ENCODE measurements at places on chromosomes 12 and 14.

GRCh38 chr14:103328941-103329340 is 5.1 kb upstream of the EIF5 start:
- no peak for DNase-seq

DNA sequence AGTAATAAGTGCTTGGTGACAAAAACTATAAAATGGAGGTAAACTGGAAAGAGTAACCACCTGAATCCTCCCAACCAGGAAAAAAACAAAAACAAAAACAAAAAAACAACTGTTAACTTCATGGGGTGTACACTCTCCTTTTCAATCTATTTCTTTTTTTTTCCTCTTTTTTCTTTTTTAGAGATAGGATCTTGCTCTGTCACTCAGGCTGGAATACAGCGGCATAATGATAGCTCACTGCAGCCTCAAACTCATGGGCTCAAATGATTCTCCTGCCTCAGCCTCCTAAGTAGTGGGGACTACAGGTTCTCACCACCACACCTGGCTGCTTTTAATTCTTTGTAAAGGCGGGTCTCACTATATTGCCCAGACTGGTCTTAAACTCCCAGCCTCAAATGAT is 76.8 kb downstream of the PHLDA1 start:
- no peak for DNase-seq

DNA sequence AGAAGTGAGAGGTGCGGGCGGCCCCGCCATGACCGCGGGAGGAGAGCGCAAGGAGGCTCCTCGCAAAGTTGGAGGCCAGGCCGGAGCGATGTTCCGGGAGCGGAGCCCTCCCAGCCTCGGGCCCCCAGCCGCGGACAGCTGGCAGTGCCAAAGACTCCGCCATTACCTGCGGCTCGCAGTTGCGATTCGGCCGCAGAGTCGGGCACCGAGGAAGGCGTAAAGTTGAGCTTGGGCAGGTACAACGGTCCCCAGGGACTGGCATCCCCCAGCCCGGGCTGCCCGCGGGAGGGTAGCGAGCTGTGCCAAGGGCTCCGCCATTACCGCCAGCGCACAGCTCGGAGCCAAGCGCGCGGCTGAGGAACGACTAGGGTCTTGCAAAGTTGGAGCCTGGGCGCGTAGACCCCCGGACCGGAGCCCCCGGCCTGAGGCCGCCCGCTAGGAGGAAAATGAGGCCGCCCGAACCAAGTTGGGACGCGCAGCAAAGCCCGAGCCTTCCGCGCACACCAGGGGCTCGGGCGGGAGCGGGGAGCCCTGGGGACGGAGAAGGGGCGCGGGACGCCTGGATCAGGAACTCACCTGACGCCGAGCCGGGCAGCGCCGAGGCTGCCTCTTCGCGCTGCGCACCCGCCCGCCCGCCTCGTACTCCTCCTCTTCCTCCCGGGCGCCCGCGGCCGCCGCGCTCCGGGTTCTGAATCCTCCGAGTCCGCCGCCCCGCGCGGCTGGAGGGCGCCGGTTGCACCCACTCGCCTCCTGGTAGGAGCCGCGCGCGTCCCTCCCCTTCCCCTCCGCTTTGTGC is 677 bp downstream of the NOS1 start:
- DNase-seq, result no peak

DNA sequence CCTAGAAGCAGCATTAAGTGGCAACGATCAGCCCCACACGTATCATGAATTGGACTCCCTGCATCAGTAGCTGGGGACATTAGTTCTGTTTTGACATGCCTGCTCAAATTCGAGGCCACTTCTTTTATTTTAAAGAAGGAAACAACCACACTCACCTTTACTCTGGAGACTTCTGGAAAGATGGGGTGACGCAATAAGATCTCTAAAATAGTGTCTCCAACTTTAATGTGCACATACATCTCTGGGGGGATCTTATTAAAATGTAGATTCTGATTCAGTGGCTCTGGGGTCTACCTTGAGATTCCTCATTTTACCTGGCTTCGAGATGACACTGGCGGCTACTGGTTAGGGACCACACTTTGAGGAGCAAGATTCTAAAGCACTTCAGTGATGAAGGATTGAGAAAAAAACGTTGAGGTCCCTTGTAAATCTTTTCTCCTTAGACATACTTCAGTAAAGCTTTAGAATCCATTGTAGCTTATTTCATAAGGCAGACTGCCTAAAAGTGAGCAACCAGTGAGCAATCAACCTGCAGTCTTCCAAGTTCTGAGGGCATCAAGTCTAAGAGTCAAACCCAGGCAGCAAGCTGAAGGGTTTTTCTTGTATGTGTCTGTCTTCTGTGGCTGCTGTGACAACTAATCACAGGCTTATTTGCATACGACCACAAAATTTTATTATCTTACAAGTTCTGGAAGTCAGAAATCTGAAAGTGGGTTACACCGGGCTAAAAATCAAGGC is 718.6 kb upstream of the TBX3 start:
- DNase-seq, result no peak

GRCh38 chr14:39440975-39441374 is 8.7 kb upstream of the FBXO33 start:
- DNase-seq, result no peak

DNA sequence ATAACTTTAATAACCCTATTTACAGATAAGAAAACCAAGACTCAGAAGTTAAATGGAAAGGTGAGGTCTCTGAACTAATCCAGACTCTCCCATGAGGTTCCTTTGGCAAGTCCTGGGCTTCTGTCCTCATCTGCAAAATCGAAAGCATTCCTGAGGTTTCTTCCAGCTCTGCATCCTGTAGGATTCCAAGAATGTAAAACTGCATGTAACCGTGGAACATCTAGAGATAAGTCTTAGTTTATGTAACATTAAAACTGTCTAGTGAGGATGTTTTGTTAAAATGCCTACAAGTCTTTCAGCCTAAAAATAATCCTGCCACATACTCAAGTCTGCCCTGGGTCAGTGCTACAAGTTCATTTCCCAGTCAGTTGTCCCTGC is 7.3 kb upstream of the ITFG2 start:
- no peak for DNase-seq

- no peak for DNase-seq
Observed at GRCh38 chr14:46290706-46291105, 360.9 kb downstream of the RPL10L start.

- DNase-seq, result no peak
Observed at GRCh38 chr14:52380294-52380693, 66.2 kb downstream of the PTGER2 start.

DNA sequence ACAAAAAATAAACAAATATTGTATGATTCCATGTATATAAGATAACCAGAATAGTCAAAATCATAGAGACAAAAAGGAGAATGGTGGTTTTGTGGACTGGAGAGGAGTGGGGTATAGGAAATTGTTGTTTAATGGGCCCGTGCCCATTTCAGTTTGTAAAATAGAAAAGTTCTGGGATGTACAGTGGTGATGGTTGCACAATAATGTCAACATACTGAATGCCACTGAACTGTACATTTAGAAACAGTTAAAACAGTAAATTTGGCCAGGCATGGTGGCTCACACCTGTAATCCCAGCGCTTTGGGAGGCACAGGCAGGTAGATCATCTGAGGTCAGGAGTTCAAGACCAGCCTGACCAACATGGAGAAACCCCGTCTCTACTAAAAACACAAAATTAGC is 40.1 kb downstream of the NUMB start:
- no peak for DNase-seq

GRCh38 chr12:65728455-65728847 is 95.8 kb upstream of the HMGA2 start:
- DNase-seq, result no peak

DNA sequence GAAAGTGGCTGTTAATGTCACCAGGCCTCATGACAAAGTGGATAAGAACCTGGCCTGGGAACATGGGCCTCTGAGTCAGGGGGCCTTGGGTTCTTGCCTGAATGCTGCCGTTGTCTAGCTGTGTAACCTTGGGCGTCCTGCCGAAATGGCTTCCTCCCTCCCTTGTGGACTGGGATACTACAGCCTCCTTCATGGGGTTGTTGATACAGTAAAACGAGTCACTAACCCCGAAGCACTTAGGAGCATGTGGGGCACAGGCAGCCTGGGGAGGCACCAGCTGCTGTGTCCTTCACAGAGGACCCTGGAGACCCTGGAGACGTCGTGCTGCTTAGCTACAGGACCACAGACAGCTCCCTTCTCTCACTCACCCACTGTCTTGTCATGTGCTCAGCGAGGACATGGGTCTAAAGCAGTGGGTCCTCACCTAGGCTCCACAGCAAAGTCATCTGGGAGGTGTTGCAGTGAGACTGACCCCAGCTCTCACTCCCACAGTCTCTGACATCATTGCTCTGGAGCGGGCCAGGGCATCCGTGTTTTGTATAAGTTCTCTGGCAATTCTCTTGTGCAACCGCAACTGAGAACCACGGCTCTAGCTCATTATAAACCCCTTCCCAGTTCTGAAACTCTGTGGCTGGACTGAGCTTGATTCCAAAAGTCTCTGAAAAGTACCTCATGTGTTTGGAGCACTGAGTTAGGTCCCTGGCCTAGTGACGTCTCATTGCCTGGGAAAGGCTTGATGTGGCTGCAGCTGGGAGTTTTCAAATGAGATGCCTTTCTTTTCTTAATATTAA is 42.1 kb downstream of the SERPINA3 start:
- no peak for DNase-seq

All from effector memory CD8-positive, alpha-beta T cell (primary cell).